CD4-positive, alpha-beta T cell (primary cell): ENCODE measurements at places on chromosomes 5 and 9.

- no peak for DNase-seq
Measured at GRCh38 chr5:153546566-153546965, 56.1 kb downstream of the GRIA1 start.

DNA sequence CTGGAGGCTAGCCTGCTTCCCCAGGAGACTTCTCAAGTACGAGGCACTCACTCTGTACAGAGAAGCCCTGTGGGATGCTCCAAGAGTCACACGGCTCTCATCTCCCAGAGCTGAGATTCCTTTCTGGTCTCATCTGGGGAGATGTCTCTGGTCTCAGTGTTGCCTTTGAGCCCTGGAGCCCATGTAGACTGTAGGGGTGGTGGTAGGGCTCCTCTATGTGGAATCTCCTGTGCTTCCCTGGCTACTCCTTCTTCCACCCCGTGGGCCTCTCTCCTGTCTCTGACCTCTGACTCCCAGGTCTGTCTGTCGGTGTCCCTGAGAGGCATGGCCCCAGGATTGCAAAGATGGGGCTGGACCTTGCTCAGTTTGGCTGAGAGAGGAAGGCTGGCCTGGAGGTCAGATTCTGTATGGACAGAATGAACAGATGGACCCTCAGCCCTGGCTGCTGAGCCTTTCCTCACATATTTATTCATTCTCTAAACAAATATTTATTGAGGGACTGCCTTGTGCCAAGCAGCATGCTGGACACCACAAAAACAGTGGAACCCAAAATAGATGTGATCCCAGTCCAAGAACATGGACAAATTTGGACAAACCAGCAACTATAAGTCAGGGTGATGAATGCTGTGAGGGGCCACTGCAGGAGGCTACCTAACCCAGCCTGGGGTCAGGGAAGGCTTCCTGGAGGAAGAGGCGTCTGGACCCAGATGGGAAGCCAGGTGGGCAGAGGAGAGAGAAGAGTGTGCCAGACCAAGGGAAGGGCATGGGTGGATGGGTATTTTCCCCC lies 2.6 kb downstream of the CCL19 start:
- DNase-seq = no peak

- DNase-seq = no peak
Measured at GRCh38 chr9:13645557-13645956, 366.1 kb upstream of the MPDZ start.

- no peak for DNase-seq
Measured at GRCh38 chr9:112647596-112647995, 70.3 kb downstream of the INIP start.

DNA sequence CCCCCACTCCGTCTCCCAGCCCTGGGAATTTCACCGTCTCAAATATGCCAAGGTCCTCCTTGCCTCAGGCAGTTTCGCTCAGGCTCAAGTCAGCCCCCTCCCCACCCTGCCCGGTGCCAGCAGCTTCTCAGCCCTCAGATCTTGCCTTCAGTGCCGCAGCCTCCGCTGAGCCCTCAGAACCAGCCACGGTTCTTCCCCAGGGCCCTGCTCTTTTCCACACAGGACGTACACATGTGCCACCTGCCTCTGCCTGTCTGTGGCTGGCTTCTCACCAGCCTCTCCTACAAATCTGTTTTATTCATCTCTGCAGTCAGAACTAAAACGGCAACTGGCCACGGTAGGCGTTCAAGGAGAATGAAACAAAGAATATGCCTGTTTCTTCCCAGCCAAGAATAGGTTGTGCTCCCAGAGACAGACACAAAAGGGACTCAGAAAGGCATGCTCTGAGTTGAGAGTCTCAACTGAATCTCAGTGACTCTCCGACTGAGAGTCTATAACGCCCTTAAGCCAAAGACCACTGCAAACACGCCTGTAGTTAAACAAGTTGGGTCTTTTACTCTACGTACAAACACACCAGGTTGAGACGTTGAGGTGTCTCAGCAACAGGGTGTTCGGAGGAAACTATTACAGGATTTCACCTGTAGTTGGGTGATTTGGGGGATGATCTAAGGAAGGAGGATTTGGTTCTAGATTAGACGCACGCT lies 10.6 kb upstream of the GRIN1 start:
- DNase-seq = no peak
